Activated CD4-positive, alpha-beta T cell treated with anti-CD3 and anti-CD28 coated beads, Interleukin-2, amount 50 U/mL, for 48 hours (primary cell): ENCODE measurements at places on chromosomes 16 and 17.

DNA sequence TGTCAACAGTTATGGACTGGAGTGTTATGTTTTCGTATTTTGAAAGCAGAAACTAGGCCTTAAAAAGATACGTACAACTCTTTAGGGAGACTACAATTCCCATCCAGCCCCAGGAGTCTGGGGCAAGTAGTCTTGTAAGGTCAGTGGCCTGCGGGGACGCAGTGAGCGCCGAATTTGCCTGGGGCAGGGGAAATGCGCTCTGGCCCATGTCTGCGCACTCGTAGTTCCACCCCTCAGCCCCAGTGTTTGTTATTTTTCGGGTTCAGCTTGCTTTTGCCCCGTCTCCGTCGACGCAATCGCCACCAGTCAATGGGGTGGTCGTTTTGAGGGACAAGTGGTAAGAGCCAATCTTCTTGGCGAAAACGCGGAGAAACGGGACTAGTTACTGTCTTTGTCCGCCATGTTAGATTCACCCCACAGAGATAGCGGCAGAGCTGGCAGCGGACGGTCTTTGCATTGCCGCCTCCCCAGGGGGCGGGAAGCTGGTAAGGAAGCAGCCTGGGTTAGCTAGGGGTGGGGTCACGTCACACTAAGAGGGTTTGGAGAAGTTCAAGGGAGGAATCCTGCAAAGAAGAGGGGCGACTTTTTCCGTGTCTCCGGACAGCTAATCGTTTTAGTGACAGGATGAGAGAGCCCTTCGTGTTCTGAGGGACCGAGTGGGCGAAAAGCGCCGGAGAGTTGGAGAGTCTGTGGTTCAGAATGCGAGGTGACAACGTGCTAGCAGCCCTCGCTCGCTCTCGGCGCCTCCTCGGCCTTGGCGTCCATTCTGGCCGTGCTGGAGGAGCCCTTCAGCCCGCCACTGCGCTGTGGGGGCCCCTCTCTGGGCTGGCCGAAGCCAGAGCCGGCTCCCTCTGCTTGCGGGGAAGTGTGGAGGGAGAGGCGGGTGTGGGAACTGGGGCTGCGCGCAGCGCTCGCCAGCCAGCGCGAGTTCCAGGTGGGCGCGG, 1.1 kb upstream of the BRCA1 start:
- DNase-seq, result no peak

DNA sequence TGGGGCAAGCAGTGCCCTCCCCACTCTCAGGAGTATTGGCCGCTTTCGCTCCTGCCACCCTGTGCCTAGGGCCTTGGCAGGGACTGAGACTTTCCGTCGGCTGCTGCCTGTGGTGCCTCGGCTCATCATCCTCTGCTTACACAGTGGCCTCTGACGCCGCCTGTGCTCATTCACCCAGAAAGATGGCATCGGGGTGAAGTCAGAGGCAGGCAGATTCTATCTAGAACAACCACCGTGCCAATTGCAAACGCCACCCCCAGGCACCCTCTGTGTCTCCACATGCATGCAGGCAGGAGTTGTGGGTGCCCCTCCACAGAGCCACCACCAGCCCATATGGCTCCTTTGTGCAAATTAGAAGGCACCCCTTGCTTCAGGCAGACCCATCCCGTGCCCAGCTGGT, 154.2 kb upstream of the GSE1 start:
- no peak for DNase-seq

- DNase-seq, result no peak
Measured at GRCh38 chr17:57629470-57629869, 115.6 kb downstream of the CCDC182 start.

GRCh38 chr17:62601471-62601870, 26.0 kb upstream of the MRC2 start:
- no peak for DNase-seq

GRCh38 chr17:67266496-67266895, 21.5 kb upstream of the HELZ start:
- DNase-seq, result no peak

- DNase-seq, result no peak
Measured at GRCh38 chr16:88408561-88409142, 25.9 kb downstream of the ZNF469 start.

GRCh38 chr17:10842658-10843057, 4.8 kb upstream of the PIRT start:
- no peak for DNase-seq

GRCh38 chr16:69794486-69794885, 32.4 kb downstream of the WWP2 start:
- no peak for DNase-seq

DNA sequence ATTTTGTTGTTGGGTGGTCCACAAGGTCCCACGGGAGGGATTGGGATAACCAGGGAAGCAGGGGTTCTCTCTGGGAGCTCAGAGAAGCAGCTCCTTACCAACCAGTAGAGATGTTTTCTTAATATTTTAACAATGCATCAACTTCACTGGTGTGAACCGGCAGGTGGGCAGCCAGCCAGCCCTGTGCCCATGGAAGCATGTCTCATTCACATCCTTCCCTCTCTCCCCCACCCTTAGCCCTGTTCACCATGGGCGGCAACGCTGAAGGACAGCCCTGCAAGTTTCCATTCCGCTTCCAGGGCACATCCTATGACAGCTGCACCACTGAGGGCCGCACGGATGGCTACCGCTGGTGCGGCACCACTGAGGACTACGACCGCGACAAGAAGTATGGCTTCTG, 9.3 kb downstream of the MMP2 start:
- DNase-seq, result no peak

DNA sequence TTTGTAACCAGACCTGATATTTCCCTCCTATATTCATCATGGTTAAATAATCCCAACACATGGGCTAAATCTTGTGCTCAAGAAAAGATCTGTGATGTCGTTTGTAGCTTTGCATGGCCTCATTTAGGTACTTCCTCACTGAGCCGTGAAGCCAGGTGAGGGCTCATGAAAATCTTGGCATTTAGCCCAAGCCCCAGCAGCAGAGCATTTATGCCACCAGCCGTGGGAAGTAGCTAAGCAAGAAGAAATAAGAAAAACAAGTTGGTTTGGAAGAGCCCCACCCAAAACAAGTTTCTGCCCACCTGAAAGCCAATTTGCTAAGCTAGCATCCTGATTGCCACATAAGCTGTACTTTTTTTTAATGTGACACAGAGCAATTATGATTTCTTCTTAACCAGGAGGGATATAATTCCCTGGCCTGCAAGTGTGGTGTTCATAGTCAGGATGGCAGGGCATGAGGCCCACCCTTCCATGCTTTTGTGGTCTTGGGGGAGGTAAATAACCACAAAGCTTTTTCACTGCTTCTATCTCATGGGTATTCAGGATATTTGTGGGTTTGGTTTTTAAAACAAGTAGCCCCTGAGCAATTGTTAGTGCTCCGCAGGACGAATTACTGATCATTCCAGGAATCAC, 10.5 kb downstream of the TMIGD1 start:
- DNase-seq, result no peak

GRCh38 chr16:75345711-75346110, 87.6 kb downstream of the CFDP1 start:
- DNase-seq, result no peak

GRCh38 chr16:89244754-89245153, 27.3 kb downstream of the ZNF778 start:
- DNase-seq, result no peak

- DNase-seq, result peak; percentile 42
Measured at GRCh38 chr17:82963104-82963950, 116.1 kb upstream of the METRNL start.

DNA sequence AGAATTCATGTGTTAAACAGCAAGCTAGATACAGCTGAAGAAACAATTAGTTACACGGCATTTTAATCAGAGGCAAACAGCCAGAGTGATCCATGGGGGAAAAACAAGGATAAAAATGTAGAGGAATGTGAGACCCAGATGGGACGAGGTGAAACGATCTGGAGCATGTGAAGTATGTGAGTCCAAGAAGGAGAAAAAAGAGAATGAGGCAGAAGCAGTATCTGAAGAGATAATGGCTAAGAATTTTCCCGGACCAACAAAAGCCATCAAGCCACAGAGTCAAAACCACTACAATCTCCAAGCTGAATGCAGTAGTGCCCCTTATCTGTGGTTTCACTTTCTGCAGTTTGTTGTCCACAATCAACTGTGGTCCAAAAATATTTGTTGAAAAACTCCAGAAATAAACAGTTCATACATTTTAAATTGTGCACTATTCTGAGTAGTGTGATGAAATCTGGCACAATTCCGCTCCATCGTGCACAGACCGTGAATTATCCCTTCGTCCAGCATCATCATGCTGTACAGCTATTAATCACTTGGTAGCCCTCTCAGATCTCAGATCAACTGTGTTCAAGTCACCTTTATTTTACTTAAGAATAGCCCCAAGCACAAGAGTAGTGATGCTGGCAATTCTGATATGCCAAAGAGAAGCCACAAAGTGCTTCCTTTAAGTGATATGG, 18.8 kb downstream of the MYH10 start:
- DNase-seq, result no peak

DNA sequence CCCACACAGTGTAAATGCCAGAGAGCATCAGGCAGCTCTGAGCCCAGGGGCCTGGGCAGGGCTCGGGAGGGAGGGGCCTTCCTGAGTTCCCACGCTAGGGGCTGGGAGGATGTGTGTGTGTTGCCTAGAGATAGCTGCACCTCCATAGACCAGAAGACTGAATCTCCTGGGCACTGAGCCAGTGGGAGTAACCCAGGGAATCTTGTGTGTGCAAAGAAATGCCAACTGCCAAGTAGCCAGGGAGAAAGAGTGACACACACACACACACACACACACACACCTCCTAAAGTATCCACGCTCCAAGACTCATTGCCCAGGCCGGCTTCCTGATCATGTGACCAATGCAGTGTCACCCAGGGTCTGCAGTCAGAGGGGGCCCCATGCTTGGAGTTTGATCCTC, 166.2 kb upstream of the RPL38 start:
- DNase-seq, result no peak

DNA sequence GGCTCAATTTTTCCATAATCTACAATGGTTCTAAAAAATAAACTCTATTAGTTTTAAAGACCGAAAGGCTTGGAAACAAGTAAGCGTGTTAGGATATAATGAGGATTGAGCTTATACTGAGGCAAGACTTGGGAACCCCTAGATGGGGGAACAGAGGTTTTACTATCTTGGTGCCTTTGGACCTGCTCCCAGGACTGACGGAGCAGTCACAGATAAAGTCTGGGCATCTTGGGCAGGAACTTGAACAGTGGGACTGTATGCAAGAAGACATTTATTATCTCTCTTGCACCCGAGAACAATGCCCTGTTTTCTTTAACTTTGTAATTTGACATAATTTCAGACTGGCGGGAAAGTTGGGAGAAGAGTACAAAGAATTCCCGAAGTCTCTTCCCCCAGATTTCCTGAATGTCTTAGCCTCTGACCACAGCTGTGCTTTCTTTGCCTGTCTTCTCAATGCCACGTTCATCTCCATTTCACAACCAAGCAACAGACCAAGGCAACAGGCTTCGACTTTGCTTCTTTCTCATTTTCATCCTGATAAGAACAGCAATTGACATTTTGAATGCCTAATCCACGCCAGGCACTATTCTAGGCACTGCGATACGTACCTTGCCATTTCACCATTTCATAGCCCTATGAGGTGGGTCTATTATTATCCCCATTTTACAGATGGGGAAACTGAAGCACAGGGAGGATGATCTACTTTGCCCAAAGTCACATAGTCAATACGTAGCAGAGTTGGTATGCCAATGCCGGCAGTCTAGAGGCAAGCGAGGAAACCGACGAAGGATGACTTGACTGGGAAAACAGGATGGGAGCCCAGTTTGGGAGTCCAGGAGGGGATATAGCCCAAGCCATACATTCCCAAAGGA, 3.0 kb upstream of the IL4R start:
- no peak for DNase-seq

DNA sequence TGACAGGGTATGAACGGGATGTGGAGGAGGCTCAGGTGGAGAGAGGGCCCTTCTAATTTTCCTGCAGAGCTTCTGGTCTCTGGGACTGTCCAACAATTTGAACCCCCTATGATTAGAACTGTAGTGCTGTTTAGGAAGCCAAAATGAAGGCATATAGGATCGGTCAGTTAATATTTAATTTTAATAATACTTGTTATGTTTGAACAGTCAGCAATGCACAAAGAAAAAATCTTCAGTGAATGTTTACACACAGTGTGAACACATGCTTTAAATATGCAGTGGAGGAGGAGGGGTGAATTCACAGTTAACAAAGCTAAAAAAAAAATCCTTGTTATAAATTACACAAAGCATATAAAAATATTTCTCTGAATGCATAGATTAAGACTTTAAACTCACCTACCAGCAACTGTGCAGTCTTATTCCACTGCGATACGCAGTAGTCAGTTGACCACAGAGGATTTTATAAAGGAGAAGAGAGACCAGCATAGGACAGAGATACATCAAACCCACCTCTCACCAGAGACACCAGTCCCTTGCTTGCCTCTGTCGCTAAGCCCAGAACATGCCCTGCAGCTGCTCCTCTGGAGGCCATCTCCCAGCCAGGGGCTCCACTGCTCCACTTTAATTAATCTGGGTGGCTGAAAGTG, 14.6 kb downstream of the ANKRD40 start:
- no peak for DNase-seq

- DNase-seq, result no peak
Measured at GRCh38 chr17:8089728-8090127, 2.2 kb upstream of the ALOX12B start.

DNA sequence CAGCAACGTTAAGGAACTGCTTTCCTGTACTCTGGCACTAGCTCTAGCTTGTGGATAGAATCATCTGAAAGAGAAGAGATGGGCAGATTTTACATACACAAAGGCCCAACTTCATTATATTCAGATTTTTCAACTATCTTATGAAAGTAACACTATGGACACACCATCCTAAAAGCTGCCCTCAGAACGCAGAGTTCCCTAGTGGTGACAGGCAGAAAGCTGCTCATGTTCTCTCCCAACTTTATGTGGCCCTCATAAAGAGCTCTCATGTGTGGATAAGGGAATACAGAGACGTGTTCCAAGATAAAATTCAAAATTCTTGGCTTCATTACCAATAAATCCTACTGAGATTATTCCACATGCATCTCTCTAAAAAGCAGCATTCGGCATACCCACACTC, 1.5 kb downstream of the CFAP20 start:
- DNase-seq, result no peak

DNA sequence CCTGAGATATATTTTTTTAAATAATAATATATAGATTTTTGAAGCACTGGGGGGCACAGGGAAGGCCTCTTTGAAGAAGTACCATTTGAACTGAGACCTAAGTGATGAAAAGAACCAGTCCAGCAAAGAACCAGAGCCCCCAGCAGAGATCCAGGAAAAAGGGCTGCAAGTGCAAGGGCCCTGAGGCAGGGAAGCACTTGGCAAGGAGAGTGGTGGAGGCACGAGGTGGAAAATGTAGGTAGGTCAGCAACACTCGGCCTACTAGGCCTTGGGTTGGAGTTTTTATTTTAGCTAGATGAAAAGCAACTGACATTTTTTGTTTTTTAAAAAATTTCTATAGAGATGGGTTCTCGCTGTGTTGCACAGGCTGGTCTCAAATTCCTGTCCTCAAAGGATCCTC, 1.6 kb upstream of the CD19 start:
- DNase-seq, result no peak

GRCh38 chr16:64648282-64648681, 473.6 kb downstream of the CDH11 start:
- no peak for DNase-seq

- no peak for DNase-seq
Measured at GRCh38 chr16:64455275-64455674, 666.6 kb downstream of the CDH11 start.
